ENCODE measurements at places on chromosomes 5 and 9.

GRCh38 chr9:81833563-81834345 is 94.5 kb upstream of the SPATA31D4 start:
- DNase-seq: no peak

DNA sequence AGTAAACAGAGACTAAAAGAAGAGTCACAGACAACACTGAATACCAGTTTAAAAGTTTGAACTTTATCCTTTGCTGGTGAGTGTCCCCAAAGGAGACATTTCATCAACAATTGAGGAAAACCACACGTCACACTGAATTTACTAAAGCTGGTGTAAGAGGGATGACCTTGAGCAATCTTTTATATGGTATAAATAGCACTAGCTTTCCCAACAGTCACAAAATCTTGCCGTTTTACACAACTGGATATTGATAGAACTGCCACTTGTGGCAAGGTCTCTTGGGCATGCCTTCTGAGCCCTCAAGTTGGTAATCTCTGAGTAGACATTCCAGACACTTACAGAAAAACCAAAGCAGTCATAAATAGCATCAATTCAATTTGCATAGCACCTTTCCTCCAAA is 311.5 kb upstream of the TARS1 start:
- DNase-seq: no peak

- DNase-seq: no peak
Observed at GRCh38 chr5:169190849-169191248, 110.1 kb downstream of the SLIT3 start.

- peak; percentile 85 for DNase-seq
Observed at GRCh38 chr9:95462249-95463147, 54.3 kb downstream of the PTCH1 start.

DNA sequence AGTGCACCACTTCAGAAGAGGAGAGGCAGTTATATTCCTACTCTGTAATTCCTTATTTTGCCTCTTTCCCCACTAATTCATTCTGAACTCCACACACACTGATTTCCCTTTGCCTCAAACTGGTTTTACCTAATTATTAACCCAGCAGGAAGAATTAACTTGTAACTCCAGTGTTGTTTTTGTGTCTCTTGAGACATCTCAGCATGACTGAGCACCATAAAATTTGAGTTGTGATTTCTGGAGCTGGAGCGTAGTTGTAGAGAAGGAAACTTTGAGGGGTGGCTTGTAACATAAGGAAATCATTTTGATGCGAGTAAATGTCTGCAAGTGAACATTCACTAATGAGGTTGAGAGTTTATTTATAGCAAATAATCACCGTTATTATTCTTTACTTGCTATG is 265.2 kb downstream of the TMEM38B start:
- no peak for DNase-seq

GRCh38 chr5:120240706-120241105 is 223.4 kb upstream of the PRR16 start:
- DNase-seq: no peak

DNA sequence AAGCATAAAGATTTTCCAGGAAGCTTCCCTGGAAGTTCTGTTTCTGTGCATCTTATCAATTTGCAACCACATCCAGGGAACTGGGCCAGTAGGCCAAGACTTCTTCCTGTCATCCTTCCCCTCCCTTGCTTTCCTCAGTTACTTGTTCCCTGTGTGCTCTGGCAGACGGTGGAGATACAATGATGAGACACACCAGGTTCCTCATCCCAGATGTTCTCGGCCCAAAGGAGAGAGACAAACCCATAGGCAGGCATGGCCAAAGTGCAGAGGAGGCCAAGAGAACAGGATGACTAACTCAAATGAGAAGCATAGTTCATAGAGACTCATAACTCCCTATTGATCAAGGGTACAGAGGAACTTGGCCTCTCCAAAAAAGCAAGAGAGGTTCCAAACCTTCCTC is 652.6 kb downstream of the CCDC171 start:
- no peak for DNase-seq

DNA sequence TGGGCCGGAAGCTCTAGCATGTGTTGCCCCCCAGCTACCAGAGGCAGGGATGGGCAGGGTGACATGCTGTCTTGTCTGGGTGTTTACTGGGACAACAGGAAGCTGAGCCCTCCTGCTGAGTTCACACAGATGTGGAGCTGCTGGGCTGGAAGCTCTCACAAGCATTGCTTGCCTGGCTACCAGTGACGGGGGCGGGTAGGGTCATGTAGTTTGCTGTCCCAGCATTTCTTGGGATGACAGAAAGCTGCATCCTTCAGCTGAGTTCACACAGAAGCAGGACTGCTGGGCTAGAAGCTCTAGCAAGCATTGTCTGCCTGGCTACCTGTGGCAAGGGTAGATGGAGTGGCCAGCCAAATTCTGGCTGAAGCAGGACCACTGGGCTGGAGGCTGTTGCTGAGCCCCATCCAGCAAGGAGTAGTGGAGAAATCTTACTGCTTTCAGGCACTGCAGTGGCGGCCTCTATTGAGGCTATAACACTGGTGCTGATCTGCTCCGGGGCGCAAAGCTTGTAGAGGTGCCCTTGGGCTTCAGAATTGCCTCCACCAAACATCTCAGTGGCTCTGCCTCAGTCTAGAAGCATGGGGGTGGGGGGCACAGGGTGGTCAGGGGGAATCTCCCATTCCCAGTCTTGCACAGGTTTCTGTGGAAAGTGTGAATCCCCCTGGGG is 25.1 kb downstream of the POLK start:
- no peak for DNase-seq

DNA sequence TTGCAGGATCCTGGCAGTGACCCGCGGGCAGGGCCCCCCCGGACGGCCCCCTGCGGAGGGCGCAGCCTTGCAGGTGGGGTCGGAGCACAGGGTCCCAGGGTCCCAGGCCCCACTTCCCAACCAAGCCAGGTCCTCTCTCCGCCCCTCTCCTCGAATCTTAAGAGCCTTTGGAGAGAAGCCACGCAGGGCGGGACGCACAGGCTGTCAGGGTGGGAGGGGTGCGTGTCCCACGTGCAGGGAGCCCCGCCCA is 18.4 kb upstream of the EGFL7 start:
- DNase-seq: no peak

DNA sequence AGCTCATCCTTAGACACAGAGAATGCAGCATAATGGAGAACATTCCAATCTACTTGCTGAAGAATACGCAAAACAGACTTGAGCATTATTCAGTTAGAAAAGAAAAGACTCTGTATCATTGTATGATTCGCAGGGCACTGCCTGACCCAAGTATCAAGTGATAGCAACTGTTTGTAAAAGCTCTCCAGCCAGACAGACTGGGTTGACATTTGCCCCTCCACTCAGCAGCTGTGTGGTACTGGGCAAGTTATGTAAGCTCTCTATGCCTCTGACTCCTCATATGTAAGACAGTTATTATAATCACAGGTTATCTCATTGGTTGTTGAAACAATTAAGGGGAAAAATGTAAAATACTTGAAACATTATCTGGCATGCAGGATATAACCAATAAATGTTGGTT is 505.0 kb downstream of the ELAVL2 start:
- DNase-seq: no peak

- DNase-seq: no peak
Observed at GRCh38 chr5:180575571-180575970, 15.7 kb downstream of the SCGB3A1 start.

DNA sequence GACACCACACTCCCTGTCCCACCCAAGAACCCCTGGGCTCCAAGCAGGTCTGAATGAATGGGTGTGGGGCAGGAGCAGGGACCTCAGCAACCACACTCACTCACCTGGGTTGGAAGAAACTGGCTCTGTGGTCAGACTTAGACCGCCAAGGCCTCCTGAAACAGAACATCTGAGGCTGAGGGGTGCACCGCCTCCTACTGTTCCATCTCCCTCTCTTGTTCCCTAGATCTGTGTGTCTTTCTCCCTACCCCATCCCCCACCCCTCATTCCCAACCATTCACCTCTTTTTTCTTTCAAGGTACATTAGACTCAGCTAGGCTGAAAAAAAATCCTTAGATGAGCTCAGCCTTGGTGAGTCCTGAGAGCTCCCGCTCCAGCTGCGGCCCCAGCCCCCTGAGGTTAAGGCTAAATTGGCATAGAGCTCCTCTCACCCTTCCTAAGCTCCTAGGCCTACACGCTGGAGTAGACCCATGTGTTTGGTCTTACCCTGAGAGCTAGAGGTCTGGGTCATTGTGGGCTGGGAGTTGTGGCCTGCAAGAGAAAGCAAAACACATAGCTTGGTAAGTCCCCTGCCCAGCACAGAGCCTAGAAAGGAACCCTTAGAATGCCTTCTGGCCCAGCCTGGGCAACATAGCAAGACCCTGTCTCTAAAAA is 4.8 kb downstream of the ECSCR start:
- no peak for DNase-seq

DNA sequence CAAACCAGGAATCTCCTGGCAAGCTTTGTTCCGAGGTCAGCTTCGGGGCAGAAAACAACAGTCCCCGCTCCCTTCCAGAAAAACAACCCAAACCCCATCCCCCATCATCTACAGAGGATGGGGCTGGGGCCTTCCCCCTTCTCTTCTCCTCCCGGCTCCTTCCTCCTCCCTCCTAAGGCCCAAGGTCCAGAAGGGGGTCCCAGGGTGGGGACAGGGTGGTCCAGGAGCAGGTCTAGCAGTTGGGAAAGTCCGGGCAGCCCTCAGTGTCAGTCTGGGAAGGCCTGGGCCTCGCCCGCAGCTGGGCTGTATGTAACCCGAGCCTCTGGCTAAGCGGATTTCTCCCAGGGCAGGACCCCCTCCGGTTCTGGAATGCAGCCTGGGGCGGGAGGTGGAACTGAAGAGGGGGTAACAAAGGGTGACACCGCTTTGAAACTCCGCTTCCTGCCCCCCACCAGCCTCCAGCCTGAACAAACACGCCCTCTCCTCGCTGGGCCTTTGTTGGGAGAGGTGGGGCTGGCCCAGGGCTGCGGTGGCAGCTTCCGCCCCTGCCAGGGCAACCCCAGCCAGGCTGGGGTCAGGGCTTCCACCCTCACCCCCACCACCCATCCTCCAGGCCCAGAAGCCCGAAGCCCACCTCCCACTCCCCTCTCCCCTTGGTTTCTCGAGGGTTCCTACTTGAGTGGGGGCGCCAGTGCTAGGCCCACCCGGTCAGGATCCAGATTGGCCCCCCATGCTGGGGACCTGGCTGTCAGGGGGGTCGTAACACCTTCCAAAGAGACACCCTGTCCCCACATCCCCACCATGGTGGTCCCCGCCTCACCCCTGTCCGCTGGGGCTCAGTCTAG is 63.5 kb downstream of the C9orf50 start:
- DNase-seq: no peak

- no peak for DNase-seq
Observed at GRCh38 chr5:107502676-107503060, 168.1 kb downstream of the EFNA5 start.

DNA sequence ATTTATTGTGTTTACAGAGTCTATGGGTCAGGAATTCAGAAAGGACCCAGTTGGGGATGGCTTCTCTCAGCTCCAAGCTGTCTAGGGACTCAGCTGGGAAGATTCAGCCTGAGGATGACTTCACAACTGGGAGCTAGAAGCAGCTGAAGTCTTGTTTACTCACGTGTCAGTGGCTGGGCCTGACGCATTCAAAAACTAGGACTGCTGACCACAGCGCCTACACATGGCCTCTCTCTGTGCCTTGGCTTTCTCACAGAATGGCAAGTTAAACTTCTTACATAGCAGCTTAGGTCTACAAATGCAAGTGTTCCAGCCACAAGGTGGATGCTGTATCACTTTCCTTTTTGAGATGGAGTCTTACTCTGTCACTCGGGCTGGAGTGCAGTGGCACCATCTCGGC is 16.3 kb upstream of the PPP2CA start:
- no peak for DNase-seq

DNA sequence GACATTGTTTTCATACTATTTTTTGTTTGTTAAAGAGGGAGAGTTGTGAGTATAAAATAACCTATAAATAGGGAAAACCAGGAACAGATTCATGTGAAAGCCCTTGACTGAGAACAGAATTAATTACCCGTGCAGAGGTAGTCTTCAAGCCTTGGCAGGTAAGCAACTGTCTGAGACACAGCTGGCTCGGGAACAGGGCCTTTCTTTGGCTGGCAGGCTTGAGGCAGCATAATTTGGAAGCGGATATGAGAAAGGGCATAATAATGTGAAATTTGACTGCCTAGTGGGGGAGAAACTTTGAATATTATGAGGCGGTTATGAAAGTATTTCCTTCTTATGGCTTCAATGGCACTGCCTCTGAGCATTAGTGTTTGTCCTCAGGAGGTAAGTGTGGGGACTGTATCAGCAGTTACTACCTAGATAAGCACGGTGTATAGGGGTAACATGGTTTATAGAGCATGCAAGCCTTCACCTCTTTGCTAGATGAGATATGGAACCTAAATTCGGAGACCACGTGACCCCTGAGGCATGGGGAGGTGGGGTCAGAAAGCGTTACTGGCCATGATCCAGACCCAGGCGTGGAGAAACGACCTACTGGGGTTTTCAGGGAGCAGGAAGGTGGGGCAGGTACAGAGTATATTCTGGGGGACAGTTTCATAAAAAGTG is 210.2 kb upstream of the GAS1 start:
- DNase-seq: no peak

DNA sequence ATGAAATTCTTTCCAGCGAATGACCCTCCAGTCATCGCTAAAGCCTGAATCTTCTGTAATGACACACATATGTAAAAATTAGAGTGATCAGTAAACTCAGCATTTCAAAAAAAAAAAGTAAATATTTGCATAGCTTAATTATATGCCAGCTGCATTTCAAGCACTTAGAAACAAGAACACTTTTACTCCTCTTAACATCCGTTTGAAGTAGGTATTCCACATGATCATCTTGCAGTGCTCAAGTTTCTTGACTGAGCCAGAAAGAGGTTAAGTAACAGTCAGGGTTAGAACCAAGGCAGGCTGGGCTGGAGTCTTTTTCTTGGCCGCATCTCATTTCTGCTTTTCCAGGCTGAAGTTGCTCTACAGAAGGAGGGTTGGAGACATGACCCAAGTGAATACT is 27.6 kb downstream of the EGFLAM start:
- no peak for DNase-seq
